ENCODE measurements at places on chromosomes 3 and 15. TPM values are rescaled to one million over a fixed set of nuclear protein-coding genes. Genes with fewer than 3 reads are reported as not detected.

DNA sequence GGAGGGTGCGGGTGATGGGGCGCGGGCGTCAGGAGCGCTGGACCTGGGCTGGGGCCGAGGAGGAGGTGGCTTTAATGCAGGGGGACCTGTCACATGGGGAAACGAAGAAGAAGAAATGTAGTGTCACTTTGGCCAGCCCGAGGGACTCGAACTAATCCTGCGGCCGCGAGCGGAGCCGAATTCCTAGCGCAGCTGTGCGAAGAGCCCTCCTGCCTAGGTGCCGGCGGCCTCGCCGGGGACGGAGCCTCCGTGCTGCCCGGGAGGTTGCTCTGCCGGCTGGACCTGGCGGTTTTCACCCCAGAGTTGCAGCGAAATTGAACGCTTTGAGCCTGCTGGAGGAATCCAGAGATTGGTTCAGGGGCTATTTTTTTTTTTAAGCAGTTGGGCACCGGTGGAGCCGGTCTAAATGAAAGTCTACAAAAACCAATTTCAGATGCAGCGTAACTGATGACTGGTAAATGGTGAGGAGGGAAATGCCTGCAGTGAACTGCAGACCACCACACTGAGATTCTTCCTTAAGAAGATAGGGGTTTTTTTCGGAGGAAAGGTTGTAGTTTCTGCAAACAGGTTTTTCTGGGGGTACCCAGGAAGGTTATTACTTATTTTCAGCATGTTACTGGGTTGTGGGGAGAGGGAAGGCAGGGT, 662 bp downstream of the TMEM108 start:
- no peak for DNase-seq

- DNase-seq: no peak
Observed at GRCh38 chr3:43909149-43909548, 218.4 kb downstream of the ABHD5 start.

GRCh38 chr3:12356996-12357395, 68.1 kb downstream of the PPARG start:
- no peak for DNase-seq

DNA sequence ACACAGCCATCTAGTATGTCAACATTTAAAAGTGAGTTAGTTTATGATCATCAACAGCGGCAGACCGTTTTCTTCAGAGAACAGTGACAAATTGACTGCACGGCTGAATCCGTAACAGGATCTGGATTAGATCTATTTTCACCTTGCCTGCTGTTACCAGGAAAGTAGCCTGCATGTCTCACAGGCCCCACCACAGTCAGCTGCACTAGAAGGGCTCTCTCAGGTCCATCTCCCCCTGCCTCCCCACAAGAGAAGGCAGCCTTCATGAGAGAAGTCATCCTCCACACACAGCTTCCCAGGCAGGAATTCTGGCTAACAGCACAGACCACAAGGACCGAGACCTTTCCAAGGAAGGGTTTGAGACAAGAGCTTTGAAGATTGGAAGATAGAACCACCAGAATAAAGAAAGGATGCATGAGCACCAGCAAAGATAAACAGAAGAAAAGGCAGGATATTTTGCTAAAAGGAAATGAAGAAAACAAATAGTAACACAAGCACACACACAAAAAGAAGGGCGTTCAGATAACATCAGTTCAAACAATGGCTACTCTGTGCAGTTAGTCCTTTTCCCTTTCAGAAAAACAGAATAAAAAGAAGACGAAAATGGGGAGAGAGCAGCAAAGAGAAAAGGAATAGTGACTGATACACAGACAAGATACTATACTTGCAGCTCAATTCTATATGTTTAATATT, 127.5 kb downstream of the SNRK start:
- no peak for DNase-seq

GRCh38 chr3:41018855-41019254, 180.4 kb upstream of the CTNNB1 start:
- no peak for DNase-seq

DNA sequence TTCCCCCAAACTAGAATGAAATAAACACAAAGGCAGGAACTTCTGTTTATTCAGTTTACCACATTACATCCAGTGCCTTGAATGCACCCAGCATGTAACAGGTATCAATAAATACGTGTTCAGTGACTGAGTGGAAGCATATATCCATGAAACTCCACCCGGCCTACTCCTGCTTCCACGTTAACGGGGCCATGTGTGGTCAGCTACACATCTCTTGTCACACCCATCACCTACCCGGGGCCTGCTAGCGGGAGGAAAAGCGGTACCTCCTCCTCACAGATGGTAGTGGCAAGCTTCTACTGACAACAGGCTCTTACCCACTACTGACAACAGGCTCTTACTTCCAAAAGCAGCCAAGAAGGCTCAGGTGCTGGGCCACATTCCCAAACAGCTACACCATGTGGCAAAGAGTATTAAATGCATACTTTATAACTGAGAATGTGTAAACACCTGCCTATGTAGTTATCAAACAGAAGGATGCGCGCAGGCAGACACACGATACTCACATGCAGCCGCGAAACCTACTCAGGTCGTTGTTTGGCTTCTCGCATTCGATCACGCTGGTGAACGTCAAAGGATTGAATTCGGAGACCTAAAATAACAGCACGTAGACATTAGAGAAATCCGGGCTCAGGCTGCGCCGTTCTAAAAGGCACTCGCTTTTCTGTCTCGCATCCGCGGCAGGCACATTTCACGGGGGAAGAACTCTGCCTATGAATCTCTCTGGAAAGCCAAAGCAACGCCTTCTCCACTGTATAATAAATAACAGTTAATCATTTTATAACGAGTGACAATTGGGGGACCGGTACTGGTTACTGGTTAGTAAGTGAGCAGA, 127.4 kb downstream of the ATP10A start:
- DNase-seq: no peak

DNA sequence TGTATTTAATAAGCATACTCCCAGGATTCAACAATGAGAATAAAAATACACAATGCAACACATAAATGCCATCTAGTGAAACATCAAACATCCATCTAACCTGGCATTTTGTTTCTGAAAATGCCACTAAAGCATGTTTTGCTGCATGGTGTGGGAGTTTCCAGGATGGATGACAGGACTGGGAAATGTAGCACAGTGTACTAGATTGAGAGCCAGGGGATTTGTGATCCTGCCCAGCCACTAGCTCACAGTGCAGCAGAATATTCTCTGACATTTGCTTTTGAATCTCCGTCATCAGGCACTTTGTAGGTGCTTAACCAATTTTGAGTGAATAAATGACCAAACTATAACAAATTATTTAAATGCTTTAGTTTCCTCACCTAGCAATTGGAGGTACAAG, 404.8 kb downstream of the GAP43 start:
- DNase-seq: no peak

GRCh38 chr15:31552482-31553099, 226.0 kb downstream of the KLF13 start:
- DNase-seq: peak; percentile 64

- DNase-seq: no peak
Observed at GRCh38 chr3:194111336-194111735, 24.6 kb upstream of the HES1 start.

DNA sequence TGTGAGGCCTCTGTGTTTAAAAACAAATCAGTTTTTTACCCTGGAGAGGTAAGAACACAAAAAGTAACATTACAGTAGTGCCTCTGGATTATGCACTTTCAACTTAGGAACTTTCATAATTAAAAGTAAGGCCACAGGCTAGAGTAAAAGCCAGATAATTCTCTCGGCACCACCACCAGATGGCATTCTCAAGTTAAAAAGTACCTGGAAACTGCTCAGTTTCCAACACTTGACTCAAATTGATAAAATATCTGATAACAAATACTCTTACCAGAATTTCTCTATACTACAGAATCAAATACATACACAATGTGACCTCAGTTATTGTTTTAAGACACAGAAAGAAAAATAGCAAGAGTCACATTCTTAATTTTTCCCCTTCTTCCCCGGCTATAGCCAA, 19.9 kb downstream of the SPICE1 start:
- peak; percentile 37 for DNase-seq

GRCh38 chr3:191342006-191342405, 11.7 kb upstream of the UTS2B start:
- no peak for DNase-seq

- DNase-seq: peak; percentile 85
Observed at GRCh38 chr3:46946856-46947545, 29.5 kb downstream of the CCDC12 start.

DNA sequence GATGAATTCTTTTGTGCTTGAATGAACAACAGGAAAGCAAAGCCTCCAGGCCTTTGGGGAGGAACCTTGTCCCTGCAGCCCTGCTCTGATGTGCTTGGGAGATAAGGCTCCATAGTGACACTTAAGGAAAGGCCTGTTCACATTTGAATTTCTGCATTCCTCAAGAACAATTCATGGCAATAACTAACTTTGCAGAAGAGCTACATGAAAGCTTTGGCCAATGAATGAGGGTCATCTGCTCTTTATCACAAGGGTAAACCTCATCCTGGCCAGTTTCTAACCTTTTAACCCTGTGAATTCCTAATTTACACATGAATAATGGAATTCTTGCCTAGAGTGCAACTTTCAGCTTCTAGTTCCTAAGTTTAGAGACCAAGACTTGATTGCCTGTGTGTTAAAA, 5.6 kb downstream of the PRTG start:
- DNase-seq: peak; percentile 72

DNA sequence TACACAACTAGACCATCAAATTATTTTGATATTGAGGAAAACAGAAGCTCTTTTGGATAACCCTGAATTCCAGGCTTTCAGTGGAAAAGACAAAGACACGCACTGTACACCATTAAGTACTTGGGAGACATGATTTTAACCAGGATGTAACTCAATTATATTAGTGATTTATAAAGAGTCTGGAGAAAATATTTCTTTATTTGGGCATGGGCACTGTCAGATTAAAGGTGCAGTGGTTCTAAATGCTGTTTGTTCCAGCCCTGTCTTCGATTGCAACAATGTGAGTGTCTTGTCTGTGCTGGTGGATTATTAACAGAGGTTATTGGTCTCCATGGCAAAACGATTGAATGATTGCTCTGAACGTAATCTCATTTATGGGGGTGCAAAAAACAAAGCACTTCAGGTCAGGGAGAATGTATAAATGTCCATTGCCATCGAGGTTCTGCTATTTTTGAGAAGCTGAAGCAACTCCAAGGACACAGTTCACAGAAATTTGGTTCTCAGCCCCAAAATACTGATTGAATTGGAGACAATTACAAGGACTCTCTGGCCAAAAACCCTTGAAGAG, at the start of gene TM4SF4:
Gene TM4SF4 (plus strand): TSS at position 448 of the 568 bp plus-strand sequence. CDS start 181 bp downstream, outside the sequence.
- no peak for DNase-seq

DNA sequence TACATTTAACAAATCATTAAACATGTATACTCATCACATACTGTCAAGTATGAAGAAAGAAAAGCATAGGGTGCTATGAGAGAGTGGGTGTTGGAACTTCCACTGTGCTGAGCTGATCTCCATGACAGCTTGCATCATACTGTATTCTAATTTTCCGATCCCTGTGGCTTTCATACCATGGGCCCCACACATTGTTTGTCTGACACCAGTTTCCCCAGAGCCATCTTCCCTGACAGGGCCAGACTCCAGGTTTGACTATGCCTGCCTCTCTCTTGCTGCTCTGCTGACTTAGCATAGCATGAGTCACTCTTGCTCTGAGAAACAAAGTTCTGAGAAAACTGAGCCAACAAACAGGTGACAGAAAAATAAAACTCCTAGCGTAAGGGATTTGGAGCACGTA, 37.0 kb upstream of the CASR start:
- DNase-seq: peak; percentile 5

- peak; percentile 17 for DNase-seq
Observed at GRCh38 chr3:31531452-31531991, 1.2 kb upstream of the STT3B start.

DNA sequence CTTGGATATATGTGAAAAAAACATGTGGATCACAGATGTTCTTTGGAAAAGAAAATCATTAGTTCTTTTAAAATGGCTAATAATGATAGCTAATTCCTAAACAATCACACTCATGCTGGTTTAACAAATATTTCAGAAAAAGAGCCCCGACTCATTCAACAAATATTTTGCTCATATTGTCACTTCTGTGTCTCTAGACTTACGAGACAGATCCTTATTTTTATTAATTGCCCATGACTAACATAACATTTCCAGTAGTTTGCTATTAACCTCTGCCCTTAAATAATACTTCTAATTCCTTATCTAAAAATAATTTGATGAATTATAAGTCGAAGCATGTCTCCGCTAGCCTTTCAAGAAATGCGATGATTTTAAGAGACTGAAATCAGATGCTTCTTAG, 70.4 kb downstream of the SATB1 start:
- no peak for DNase-seq

- DNase-seq: peak; percentile 15
Observed at GRCh38 chr15:91099616-91099994, 452 bp upstream of the SV2B start.

DNA sequence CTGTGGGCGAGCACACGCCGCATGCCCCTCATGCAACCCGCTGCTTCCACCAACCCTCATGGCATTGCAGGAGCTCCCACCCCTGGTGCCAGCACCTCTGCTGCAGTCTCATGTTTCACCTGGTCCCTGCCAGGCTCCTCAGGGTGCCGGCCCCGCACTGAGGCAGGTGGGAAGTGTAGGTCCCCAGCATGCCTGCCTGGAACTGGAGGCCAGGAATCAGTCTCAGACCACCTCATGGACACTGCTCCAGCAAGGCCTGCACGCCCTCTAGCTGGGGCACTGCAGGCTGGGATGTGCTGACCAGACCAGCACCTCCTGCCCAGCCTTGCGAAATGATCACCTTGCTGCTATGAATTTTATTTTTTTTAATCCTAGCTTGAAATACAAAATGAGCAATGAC, 39.1 kb downstream of the OCA2 start:
- no peak for DNase-seq

Gene TM4SF4
- not detected for total RNA-seq

Gene CFAP161
- total RNA-seq: 0.59 TPM

Gene AGBL1
- not detected for total RNA-seq

Gene TIGIT
- not detected for total RNA-seq

Gene ACP3
- 0.59 TPM for total RNA-seq

Gene RFT1
- total RNA-seq: 19.6 TPM

Gene MCCC1
- 19.4 TPM for total RNA-seq

Gene MFSD1
- 119 TPM for total RNA-seq

Gene GPR27
- total RNA-seq: not detected

Gene CKMT1A
- total RNA-seq: not detected

Gene CDC25A
- total RNA-seq: 16.9 TPM

Gene CHRNA3
- total RNA-seq: not detected
